Osteocyte (in vitro differentiated cells): ENCODE measurements at places on chromosomes 12 and 14. TPM values are rescaled to one million over a fixed set of nuclear protein-coding genes. Genes with fewer than 3 reads are reported as not detected.

DNA sequence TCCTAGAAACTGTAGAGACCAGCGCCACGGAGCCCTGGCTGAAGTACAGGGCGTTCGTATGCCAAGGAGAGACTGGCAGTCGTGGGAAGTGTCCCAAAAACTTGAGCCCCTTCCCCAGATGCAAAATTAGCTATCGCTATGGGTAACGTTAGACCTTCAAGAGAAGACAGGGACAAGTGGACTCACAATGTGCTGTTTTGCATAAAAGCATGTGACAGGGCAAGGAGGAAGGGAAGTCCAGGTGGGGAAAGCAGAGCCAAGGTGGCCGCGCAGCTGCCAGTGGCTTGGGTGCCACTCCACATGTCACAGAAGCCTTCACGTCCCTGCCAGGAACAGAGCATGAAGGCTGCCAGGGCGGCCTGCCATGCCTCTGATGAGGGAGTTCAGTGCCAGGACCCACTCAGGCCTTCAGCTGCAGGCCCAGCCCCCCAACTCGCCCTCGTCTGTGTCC is 61.2 kb upstream of the DYNC1H1 start:
- H3K4me3 ChIP-seq: no peak overlapping the region
- H3K27ac ChIP-seq: no peak overlapping the region
- no peaks in the 10 kb centered on the region for H3K27me3 ChIP-seq
- H3K36me3 ChIP-seq: peaks cover 55% of the 10 kb centered on the region

GRCh38 chr12:27199638-27200300 is 44.3 kb upstream of the STK38L start:
- no peak overlapping the region for H3K27ac ChIP-seq
- no peaks in the 10 kb centered on the region for H3K36me3 ChIP-seq
- H3K4me3 ChIP-seq: no peak overlapping the region
- H3K4me1 ChIP-seq: peaks cover 9% of the 10 kb centered on the region

The FBLN5 gene
- total RNA-seq: 98.7 and 101 TPM in 2 replicates

DNA sequence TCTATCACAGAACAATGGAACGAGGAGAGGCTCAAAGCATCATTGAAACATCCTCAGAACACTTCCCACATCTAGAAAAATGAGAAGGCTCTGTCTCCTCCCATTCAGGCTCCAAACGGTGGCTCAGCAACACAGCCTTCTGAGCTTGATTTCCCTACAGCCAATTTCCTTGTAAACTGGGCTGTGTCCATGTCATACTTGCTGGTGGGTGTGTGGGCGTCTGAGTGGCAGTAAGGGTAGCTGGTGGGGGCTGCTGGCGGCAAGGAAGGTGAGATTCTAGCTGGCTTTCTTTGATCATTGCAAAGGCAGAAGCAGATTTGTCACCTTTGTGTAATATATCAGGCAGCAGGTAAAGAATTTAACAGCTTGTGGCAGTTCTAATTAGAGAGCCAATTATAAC is 163.7 kb downstream of the CALM1 start:
- no peaks in the 10 kb centered on the region for H3K27me3 ChIP-seq
- no peak for DNase-seq
- H3K4me1 ChIP-seq: peaks cover 11% of the 10 kb centered on the region
- peaks cover 11% of the 10 kb centered on the region for H3K36me3 ChIP-seq
- no peak overlapping the region for H3K27ac ChIP-seq
- no peak overlapping the region for H3K4me3 ChIP-seq

DNA sequence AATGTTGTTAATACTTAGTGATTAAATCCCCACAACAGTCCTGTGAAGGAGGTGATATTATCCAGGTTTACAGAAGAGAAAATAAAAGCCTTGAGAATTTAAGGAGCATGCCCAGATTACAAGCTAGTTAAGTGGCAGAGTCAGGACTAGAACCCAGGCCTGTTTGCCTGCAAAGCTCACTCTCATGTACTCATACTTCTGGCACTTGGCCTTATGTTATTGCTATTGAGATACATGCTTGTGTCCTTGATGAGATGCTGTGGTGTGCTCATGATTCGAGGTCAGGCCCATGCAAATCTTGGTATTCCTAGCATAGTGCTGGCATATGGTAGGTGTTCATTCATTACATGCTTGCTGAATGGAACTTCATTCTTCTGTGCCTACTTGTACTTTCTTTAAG is 7.6 kb upstream of the EID3 start:
- H3K27me3 ChIP-seq: no peaks in the 10 kb centered on the region
- DNase-seq: no peak
- H3K27ac ChIP-seq: no peak overlapping the region
- H3K4me3 ChIP-seq: no peak overlapping the region

GRCh38 chr14:59727073-59727661 is 143.4 kb downstream of the RTN1 start:
- no peak overlapping the region for H3K27ac ChIP-seq
- H3K4me3 ChIP-seq: no peak overlapping the region
- H3K27me3 ChIP-seq: no peaks in the 10 kb centered on the region
- H3K36me3 ChIP-seq: no peaks in the 10 kb centered on the region
- no peak for DNase-seq
